Epithelial cell of umbilical artery (primary cell): ENCODE measurements at places on chromosomes 7 and 10. TPM values are rescaled to one million over a fixed set of nuclear protein-coding genes. Genes with fewer than 3 reads are reported as not detected.

TSPAN33 gene
- total RNA-seq, result 0.30 and 0.65 TPM in 2 replicates

ATG9B gene
- total RNA-seq, result not detected in 2 replicates

PPP1R9A gene
- 1.6 and 4.0 TPM in 2 replicates for total RNA-seq

INHBA gene
- total RNA-seq, result 21.3 and 27.9 TPM in 2 replicates

GNAI1 gene
- 9.0 and 13.3 TPM in 2 replicates for total RNA-seq

PRKCQ gene
- 0.65 and 2.1 TPM in 2 replicates for total RNA-seq

TMEM225B gene
- total RNA-seq, result under 0.01 TPM in 1 of 2 replicates, not detected in the other

OR13A1 gene
- not detected in 2 replicates for total RNA-seq

SPDYE2 gene
- not detected in 2 replicates for total RNA-seq

ATRNL1 gene
- under 0.01 TPM in 1 of 2 replicates, not detected in the other for total RNA-seq

NT5C3A gene
- 21.4 and 25.1 TPM in 2 replicates for total RNA-seq

HOXA2 gene
- under 0.01 and 0.15 TPM in 2 replicates for total RNA-seq

METTL2B gene
- 36.7 and 51.5 TPM in 2 replicates for total RNA-seq

CALHM1 gene
- total RNA-seq, result not detected in 2 replicates

LIPN gene
- total RNA-seq, result not detected in 2 replicates

CCL24 gene
- not detected in 2 replicates for total RNA-seq

SAP25 gene
- not detected in 2 replicates for total RNA-seq

HABP2 gene
- total RNA-seq, result not detected in 2 replicates

AFAP1L2 gene
- total RNA-seq, result 5.5 and 8.4 TPM in 2 replicates

SHTN1 gene
- total RNA-seq, result 3.5 and 4.2 TPM in 2 replicates
